ENCODE measurements at places on chromosomes 2 and 18.

GRCh38 chr2:102350137-102350793 lies 5.3 kb upstream of the IL18R1 start:
- DNase-seq: no peak

DNA sequence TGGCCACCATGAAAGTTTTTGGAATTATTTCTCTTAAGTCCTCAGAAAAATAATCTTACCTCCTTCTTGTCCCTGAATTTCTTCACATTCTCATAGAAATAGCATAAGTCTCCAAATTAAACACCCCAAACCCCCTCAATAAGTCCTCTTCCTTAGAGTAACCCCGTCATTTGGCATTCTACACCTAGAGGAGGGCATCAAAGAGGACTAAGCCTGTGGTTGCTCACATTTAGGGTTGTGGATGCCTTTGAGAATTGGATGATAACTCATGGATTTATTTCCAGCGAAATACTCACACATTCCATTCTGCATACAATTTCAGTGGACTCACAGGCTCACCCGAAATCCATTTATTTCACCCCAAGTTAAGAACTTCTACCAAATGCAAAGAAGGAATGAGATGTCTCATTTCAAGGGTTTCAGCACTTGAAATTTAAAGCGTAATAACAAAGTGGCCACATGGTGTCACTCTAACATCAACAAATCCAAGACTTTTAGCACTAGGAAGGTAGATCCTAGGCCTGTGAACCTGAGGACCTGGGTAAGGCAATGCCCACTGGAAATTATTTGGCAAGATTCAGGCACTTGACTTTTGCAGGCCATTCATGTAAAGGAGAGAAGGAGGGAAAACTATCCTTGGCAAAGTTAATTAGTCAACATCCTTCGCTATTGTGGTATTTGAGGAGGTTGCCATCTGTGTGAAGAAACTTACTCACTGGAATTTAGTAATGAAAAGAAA lies 24.6 kb downstream of the DYTN start:
- no peak for DNase-seq

DNA sequence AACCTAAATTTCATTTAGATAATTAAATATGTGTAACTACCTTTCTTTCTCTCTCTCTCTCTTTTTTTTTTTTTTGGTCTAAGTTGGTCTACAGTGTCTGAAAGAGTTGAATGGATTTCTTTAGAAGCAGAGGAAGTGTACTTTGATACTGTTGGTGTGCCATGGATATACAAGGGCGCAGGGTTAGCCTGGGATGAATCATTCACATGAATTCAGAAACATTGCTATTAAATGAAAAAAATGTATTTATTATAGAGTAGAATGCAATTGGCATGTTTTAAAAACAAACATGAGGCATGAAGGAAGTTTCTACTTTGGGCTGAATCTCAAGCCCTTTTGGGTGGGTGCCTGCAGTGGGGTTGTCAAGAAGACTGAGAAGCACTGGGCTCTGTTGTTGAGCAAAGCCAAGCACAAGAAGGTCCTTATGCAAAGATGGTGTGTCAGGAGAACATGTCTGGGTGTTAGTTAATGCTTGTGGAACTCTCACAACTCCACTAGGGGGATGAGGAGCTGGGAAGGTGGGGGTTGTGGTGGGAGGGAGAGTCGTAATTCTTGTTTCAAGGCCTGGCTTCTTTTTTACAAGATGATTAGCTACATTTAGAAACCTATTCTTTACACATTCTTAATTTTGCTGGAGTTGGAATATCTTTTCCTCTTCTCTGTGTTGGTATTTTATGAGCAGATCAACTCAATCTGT lies 57.9 kb downstream of the LYPD6 start:
- no peak for DNase-seq

- no peak for DNase-seq
Measured at GRCh38 chr2:138782383-138782782, 2.2 kb upstream of the NXPH2 start.

DNA sequence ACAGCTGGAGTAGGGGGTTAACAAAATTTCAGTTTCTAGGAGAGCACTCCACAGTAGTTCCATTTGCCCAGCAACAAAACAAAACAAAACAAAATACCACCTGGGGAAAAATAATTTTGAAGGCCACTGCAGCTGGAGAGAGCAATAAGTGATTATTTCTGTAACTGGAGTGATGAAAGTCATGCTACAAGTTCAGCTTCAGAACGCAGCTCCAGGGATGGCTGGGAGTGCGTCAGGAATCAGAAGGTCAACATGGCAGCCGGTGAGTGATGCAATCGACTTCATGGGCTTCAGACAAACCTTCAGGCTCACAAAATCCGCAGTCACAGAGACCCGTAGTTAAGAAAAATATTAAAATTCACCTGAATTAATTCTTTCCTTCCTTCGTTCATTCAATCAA lies 41.0 kb downstream of the ABHD3 start:
- no peak for DNase-seq

GRCh38 chr2:196783431-196784094 lies 15.9 kb downstream of the GTF3C3 start:
- DNase-seq: no peak

- DNase-seq: no peak
Measured at GRCh38 chr2:2686222-2686621, 355.1 kb upstream of the MYT1L start.

DNA sequence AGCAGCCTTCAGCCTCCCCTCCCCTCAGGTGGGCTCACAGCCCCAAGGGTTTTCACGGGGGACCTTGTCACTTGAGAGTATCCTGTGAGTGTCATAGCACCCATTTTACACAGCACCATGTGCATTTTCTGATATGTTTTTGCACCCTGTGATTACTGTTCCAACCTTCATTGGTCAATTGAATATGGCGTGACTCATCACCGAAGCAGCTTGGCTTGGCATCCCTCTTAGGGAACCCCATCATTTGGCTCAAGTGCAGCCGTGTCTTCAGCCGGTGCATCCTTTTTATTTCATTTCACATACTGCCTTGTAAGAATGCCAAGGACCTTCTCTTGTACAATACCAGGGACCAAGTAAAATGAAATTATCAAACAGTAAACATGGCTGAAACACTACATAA lies 57.6 kb downstream of the NPAS2 start:
- no peak for DNase-seq

- DNase-seq: no peak
Measured at GRCh38 chr2:104120171-104120570, 733.7 kb upstream of the POU3F3 start.

GRCh38 chr18:7579176-7579917 lies 12.2 kb downstream of the PTPRM start:
- DNase-seq: no peak

DNA sequence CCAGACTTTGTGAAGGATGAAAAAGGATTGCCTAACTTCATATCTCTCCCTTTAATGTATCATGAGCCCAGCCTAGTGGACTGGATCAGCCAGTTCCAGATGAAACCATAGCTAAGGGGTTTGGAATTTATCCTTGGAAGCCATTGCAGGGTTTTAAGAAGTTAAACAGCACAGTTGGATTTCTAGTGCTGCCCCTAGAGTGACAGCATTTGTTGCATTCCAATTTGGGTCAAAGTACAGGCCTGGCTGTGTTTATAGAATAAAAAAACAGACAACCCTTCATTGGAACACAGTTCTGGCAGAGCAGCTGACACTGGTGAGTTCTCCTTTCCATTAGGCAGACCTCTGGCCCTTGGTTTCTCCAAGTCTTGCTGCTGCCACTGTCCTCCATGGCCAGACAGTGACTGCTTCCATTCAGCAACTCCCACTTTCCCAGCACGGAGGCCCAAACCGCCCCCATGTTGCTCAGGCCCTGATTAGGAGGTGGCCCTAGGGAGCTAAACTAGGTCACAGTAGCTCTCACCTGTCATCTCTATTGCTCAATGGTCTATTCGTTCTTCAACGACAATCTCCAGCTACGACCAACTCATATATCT lies 8.0 kb downstream of the GPR39 start:
- DNase-seq: no peak

DNA sequence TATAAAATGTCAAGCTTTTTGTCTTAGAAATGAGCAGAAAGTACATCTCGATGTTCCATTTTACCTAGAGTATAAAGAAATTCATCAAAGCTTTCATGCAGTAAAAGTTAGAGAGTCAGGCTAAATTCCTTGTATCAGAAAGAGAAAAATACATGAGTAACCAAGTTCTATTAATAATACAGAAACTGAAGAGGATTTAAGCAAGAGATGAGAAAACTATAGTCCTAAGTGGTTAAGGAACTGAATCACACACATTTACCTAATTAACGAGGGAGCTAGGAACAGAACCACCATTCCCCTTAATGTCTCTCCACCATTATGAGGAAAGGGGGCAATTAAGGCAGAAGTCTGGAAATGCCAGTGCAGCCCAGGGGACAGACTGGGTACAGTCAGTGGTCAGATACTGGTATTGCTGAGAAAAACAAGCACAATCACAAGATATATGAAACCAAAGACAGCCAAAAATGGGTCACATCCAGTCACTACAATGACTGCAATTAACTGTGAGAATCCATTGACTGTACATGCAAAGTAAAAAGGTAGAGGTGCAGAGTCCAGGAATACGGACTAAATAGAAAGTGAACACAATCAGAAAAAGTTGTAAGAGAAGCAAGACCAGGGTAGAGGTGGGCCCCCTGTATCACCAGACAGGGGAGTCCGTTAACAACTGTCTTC lies 23.9 kb downstream of the MAP4K3 start:
- no peak for DNase-seq

DNA sequence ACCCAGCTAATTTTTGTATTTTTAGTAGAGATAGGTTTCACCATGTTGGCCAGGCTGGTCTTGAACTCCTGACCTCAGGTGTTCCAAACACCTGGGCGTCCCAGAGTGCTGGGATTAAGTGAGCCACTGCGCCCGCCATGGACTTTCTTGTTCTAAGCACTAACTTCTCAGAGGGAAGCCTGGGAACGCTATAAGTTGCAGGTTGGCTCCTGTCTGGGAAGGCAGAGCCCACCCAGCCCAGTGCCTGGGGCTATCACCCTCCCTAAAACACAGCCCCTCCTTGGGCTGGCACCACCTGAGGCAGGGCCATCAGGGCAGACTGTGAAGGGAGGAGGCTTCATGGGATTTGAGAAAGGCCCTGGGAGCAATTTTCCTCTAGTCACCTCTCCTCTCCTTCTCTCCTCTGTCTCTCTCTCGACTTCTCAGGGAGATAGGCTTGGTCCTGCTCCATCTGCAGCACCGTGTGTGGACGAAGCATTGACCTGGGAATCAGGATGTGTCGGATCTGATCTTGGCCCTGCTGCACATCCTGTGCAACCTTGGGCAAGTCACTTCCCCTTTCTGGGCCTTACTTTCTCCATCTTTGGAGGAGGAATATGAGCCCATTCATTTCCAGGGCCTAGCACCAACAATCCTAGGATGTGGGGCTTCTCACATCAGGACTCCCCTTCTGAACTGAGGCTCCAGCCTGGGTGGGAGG lies 10.9 kb downstream of the PSD4 start:
- DNase-seq: no peak
